SHP77 (cell line): ENCODE measurements at places on chromosomes 12 and 14.

DNA sequence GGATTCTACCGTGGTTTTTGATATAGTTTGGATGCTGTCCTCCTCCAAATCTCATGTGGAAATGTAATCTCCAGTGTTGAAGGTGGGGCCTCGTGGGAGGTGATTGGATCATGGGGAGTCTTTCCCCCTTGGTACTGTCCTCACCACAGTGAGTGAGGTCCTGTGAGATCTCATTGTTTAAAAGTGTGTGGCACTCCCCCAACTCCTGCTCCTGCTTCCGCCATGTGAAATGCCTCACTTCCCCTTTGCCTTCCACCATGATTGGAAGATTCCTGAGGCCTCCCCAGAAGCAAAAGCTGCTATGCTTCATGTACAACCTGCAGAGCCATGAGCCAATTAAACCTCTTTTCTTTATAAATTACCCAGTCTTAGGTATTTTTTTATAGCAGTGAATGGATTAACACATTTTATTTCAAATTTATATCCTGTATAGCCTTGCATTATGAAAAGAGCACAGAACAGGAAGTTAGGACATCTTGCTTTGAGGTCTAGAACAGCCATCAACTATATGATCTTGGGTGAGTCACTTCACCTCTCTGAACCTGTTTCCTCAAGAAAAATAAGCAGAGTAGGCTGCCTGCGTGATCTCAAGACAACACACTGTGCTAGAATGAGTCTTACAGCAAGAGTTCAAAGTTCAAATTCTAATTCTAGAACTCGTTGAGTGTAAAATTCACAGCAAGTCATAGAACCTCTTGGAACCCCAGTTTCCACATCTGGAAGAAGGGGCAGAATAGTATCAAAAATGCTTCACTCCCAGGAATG lies 160.9 kb upstream of the EEA1 start:
- no peak for DNase-seq

GRCh38 chr14:31827325-31827724 lies 249.8 kb upstream of the ARHGAP5 start:
- peak; percentile 14 for DNase-seq

DNA sequence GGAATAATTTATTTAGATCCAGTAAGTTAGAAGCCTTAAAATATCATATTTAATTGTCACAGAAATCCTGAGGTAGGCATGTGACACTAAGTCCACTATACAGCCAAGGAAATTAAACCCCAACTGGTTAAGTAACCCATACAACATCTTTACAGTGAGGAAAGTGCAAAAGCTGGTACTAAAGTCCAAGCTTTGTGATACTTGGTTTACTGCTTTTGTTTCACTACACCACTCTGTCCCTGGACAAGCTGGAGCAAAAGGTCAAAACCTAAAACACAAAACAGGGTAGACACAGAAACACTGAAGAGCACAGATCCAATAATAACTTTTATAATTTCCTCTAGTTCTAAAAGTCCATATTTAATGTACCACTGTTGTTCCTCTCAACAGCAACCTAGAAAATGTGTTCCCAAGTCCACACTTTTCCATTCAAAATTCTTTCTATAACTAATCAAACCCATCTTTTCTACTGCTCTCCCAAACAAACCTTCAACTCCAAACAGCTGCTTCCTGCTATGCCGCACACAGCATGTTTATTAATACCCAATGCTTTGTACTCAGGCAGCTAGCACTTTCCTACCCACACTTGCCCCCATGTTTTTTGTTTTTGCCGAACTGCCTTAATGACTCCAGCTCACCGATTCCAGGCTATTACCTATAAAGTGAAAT lies 90.9 kb downstream of the MED13L start:
- DNase-seq = peak; percentile 65

- DNase-seq = no peak
Observed at GRCh38 chr14:52241087-52241793, 26.3 kb upstream of the PTGDR start.

- no peak for DNase-seq
Observed at GRCh38 chr12:3833670-3834310, 39.4 kb downstream of the PARP11 start.

DNA sequence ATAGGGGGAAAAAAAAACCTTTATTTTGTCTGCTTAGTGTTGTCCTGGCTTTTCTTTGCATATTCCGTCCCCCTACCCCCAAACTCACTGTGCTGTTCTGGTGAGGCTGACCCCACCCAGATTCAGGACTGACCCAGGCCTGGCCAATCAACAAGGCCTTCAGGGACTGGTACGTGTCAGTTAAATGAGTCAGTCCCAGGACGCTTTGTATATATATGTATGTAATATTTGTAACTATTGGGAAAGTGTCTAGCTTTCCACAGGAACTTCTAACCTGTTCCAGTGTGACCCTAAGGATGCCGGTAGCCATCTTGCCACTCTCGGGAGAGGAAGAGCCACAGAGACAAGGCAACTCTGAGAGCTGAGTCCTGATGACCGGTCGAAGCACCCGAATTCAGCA lies 107.4 kb downstream of the VCPKMT start:
- DNase-seq = no peak

GRCh38 chr14:30445011-30445793 lies 113.8 kb upstream of the G2E3 start:
- DNase-seq = peak; percentile 43

GRCh38 chr12:27517961-27518665 lies 5.9 kb upstream of the PPFIBP1 start:
- DNase-seq = no peak

- no peak for DNase-seq
Observed at GRCh38 chr14:102927878-102928411, 5.5 kb downstream of the AMN start.

- peak; percentile 58 for DNase-seq
Observed at GRCh38 chr12:45543887-45544286, 185.6 kb upstream of the ARID2 start.

DNA sequence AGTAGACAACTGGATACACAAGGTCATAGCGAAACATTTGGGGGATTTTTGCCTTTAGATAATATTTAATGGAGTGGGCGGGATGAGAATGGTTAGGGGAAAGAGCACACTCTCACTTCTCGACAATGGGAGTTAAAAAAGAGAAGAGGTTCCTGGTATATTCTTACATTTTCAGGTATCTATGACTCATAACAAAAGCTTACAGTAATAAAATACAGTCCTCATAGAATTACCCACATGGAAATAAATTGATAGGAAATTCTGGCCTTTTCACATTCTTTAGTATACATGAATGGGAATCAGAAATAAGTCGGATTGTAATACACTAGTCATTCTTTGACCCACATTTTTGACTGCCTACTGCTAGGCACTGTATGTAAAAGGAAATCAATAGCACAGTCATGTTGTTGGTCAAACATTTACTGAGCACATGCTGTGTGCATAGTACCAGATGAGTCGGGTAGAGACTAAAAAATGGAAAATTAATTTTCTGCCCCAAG lies 8.2 kb upstream of the CRADD start:
- DNase-seq = no peak
